NCI-H1436 treated with DMSO at 0.1 percent for 48 hours (cell line): ENCODE measurements at places on chromosomes 7 and 10.

DNA sequence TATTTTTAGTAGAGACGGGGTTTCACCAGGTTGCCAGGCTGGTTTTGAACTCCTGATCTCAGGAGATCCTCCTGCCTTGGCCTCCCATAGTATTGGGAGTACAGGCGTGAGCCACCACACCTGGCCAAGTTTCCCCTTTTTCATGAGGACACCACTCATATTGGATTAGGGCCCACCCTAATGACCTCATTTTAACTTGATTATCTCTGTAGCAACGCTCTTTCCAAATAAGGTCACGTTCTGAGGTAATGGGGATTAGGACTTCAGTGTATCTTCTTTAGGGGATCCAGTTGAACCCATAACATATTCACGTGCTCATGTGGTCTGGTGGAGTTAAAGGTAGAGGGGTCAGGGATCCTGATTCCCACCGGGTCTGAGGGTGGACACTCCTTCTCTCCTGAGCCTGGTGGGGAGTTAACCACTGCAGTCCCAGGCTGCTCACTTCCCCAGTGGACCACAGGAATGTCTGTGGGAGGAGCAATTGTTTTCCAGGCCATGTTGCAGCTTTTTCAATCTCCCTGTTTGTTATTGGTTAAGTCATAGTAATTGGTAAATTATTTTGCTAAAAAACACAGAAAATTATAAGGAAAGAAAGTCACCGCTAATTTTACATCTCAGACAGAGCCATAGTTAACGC lies 130.5 kb downstream of the GRK5 start:
- DNase-seq = no peak

GRCh38 chr10:73117976-73118743 lies 7.9 kb downstream of the NUDT13 start:
- no peak for DNase-seq

DNA sequence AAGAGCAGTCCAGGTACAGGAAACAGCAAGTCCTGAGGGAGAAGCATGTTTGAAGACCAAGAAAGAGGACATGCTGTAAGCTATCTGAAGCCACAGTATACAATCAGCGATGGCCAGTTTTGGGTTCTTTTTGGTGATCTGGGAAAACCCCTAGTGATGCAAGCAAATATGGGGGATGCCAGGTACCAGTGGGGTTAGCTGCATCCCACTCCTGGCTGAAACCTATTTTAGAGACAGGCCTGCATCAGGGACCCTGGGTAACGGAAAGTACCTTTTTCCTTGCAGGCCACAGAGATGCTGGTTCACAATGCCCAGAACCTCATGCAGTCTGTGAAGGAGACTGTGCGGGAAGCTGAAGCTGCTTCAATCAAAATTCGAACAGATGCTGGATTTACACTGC lies 32.9 kb downstream of the AP3M1 start:
- no peak for DNase-seq

DNA sequence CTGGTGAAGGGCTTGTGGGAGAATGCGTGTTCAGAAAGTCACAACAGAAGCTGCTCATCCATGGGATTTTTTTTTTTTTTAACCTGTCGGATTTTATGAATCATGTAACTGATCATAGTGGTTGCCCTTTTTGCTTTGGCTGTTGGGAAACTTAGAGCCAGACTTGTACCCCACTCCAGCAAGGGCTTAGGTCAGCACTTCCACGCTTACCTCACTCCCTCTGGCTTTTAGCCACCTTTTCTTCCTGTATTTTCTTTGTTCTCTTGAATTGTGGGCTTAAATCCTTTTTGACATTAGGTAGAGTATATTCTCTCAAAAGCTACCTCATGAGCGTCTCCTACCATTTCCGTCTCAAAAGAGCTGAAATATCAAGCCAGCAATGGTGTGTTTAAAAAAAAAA lies 113.6 kb upstream of the BTBD16 start:
- no peak for DNase-seq

DNA sequence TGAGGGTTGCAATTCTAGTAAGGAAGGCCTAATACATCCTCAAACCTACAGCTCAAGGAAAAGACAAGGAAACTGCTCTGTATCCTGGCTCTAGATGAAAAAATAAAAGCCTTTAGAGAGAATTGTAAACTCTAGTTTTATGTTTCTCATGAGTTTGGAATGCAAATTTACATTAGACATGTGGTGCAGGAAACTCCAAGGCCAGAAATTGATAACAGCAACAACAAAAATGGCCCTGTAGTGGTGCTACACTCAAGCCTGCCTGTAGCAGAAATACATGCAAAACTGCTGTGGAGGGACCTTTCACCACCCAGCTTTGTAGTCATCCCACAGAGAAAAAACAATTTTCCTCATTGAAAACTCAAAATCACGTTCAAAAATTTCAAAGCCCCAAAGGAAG lies 546.7 kb upstream of the LRRN3 start:
- no peak for DNase-seq

DNA sequence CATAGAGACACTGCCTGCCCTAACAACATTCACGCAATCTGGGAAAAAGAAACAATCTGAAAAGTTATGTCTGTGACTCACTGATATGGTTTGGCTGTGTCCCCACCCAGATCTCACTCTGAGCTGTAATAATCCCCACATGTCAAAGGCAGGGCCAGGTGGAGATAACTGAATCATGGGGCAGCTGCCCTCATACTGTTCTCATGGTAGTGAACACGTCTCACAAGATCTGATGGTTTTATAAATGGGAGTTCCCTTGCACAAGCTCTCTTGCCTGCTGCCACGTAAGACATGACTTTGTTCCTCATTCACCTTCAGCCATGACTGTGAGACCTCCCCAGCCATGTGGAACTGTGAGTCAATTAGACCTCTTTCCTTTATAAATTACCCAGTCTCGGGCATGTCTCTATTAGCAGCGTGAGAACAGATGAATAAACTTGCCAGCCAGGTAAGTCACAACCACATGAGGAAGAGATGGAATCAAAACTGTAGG lies 341.5 kb upstream of the AOAH start:
- no peak for DNase-seq
